Esophagus squamous epithelium (tissue), 5 donors: ENCODE measurements at places on chromosomes 1 and 21. TPM values are rescaled to one million over a fixed set of nuclear protein-coding genes. Genes with fewer than 3 reads are reported as not detected.

CASZ1 gene
- total RNA-seq = 13.1 TPM

NDC1 gene
- total RNA-seq = 15.1 TPM

GRCh38 chr1:203268901-203269653 lies 36.2 kb upstream of the BTG2 start:
- DNase-seq = no peak
- no peaks in the 10 kb centered on the region for H3K36me3 ChIP-seq
- peak overlapping the region; percentile 64 for H3K27ac ChIP-seq
- no peak overlapping the region for H3K4me3 ChIP-seq
- H3K27me3 ChIP-seq = no peaks in the 10 kb centered on the region

DNA sequence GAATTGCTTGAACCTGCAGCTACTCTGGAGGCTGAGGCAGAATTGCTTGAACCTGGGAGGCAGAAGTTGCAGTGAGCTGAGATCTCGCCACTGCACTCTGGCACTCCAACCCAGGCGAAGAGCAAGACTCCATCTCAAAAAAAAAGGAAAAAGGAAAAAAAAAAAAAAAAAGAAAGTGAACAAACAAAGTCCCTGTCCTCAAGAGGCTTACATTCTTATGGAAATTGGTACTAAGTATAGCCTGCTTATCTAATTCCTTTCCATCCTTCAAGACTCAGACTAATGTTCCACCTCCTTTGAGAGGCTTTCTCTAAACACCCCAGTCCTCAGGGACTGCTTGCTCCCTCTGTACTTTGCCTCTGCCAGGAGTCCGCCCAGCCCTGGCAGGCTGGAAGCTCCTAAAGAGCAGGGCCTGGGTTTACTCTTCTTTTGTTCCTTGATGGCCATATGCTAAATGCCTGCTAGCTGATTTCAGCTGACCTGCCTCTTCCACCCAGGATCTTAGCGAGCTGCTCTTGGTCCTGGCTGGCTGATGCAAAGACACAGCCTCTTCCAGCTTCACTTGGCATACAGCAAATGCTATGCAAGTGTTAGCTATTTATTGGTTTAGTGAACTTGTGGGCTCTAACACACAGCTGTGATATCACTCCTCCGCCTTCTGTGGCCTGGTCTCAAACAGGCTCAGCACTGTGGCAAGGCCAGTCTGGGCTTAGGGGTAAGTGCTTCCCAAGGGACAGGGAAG lies 9.8 kb downstream of the SLC9A1 start:
- no peak for DNase-seq
- no peaks in the 10 kb centered on the region for H3K36me3 ChIP-seq
- H3K4me3 ChIP-seq = no peak overlapping the region
- H3K27me3 ChIP-seq = no peaks in the 10 kb centered on the region
- peaks cover 36% of the 10 kb centered on the region for H3K4me1 ChIP-seq

GRCh38 chr1:202281316-202282024 lies 60.3 kb downstream of the UBE2T start:
- H3K4me1 ChIP-seq = peaks cover 12% of the 10 kb centered on the region
- DNase-seq = no peak
- peaks cover 78% of the 10 kb centered on the region for H3K27me3 ChIP-seq
- no peak overlapping the region for H3K27ac ChIP-seq
- H3K4me3 ChIP-seq = no peak overlapping the region

GRCh38 chr1:54952950-54953718 lies 27.3 kb upstream of the TMEM61 start:
- no peak for DNase-seq
- H3K4me1 ChIP-seq = peaks cover 9% of the 10 kb centered on the region
- no peaks in the 10 kb centered on the region for H3K27me3 ChIP-seq
- no peak overlapping the region for H3K27ac ChIP-seq
- H3K36me3 ChIP-seq = no peaks in the 10 kb centered on the region

DNA sequence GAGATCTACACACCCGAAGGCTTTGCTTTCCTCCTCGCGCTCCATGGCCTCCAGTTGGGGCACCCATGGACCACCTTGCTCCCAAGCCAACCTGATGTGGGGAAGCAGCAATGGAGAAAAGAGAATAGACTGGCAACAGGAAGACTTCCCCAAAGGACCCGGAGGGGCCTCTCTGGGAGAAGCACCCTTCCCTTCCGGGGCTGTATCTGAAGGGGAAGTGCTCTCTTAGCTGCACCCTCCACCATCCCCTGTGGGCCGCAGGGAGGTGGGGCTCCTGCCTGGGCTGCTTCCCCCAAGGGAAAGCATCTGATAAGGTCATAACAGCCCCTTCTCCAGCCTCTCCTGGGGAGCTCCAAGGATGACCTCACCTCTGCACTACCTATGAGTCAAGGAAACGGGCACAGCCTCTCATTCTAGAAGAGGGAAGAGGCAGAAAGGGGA lies 100.2 kb downstream of the RIPK4 start:
- H3K4me1 ChIP-seq = peaks cover 43% of the 10 kb centered on the region
- no peaks in the 10 kb centered on the region for H3K27me3 ChIP-seq
- H3K27ac ChIP-seq = peak overlapping the region; percentile 84
- H3K36me3 ChIP-seq = no peaks in the 10 kb centered on the region
- no peak overlapping the region for H3K4me3 ChIP-seq
- DNase-seq = no peak

DNA sequence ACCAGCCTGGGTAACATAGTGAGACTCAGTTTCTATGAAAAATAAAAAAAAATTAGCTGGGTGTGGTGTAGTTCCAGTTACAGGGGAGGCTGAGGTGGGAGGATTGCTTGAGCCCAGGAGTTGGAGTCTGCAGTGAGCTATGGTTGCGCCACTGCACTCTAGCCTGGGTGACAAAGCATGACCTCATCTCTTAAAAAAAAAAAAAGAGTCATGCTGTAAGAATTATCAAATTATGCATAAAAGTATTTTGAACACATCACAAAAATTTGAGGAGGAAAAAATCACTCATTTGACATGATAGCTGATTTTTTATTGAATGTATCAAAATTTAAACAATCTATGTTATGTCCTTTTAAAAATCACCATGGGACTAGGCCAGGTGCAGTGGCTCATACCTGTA lies 17.8 kb downstream of the CCDC30 start:
- H3K36me3 ChIP-seq = no peaks in the 10 kb centered on the region
- DNase-seq = no peak
- no peaks in the 10 kb centered on the region for H3K27me3 ChIP-seq
- no peak overlapping the region for H3K4me3 ChIP-seq
- no peak overlapping the region for H3K27ac ChIP-seq
- H3K4me1 ChIP-seq = no peaks in the 10 kb centered on the region
